Progenitor cell of endocrine pancreas (in vitro differentiated cells): ENCODE measurements at places on chromosomes 11 and 22. TPM values are rescaled to one million over a fixed set of nuclear protein-coding genes. Genes with fewer than 3 reads are reported as not detected.

DNA sequence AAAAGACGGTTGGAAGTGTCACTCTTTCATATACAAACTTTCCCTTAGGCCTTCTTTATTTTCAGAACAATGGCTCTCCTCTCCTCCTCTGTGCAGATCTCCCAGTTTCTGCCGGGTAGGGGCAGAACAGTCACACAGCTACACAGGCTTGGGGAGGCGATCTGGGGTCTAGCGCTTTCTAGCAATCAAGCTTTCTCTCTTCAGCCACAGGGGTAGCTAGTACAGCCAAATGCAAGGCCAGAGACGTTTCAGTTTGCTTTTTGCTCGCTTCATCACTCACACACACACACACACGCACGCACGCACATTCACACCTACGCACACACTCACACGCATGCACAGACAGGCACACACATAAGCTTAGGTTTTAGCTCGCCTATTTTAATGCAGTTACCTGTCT, 104.3 kb downstream of the SPATA19 start:
- no peak overlapping the region for H3K4me3 ChIP-seq
- H3K27me3 ChIP-seq, result peaks cover 16% of the 10 kb centered on the region
- no peaks in the 10 kb centered on the region for H3K4me1 ChIP-seq
- DNase-seq, result no peak

GRCh38 chr11:72818971-72819370, 4.8 kb downstream of the ATG16L2 start:
- no peak overlapping the region for H3K4me3 ChIP-seq
- peaks cover 8% of the 10 kb centered on the region for H3K4me1 ChIP-seq
- DNase-seq, result no peak
- no peak overlapping the region for H3K27ac ChIP-seq

GRCh38 chr22:21451545-21452520, 15.4 kb upstream of the TMEM191C start:
- H3K27me3 ChIP-seq, result no peaks in the 10 kb centered on the region
- no peak overlapping the region for H3K27ac ChIP-seq

- H3K4me3 ChIP-seq, result no peak overlapping the region
- no peaks in the 10 kb centered on the region for H3K4me1 ChIP-seq
- DNase-seq, result no peak
These were observed 206.4 kb downstream of the BLID start for GRCh38 chr11:121909596-121909995.

NAP1L4 gene
- 184 and 201 TPM in 2 replicates for total RNA-seq

FOLH1 gene
- not detected in 2 replicates for total RNA-seq

DNA sequence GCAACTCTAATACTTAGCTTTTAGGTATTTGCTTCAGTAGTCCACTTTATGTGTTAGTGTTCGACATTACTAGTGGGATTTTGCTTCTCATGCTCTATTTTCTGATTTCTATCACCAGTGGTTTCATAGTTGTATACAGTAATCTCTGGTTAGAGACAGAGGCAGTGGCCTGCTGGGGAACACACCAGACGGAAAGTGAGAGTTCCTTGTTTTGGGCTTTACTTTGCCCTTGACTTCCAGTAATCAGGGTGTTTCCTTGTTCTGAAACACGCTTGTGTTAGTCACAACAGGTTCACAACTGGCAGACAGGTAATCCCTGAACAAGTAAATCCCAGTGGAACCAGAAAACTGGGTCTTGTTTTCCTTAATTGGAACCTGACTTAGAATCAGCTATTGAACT, 56.0 kb downstream of the PACS1 start:
- no peak overlapping the region for H3K27ac ChIP-seq
- H3K4me3 ChIP-seq, result no peak overlapping the region
- peaks cover 11% of the 10 kb centered on the region for H3K4me1 ChIP-seq
- H3K27me3 ChIP-seq, result no peaks in the 10 kb centered on the region
- peaks cover 2% of the 10 kb centered on the region for H3K36me3 ChIP-seq

- no peak overlapping the region for H3K27ac ChIP-seq
- no peaks in the 10 kb centered on the region for H3K27me3 ChIP-seq
- H3K4me3 ChIP-seq, result no peak overlapping the region
- H3K36me3 ChIP-seq, result peaks cover 2% of the 10 kb centered on the region
- H3K4me1 ChIP-seq, result peaks cover 25% of the 10 kb centered on the region
These were observed 4.9 kb downstream of the CRY2 start for GRCh38 chr11:45852018-45852711.

CRYBB3 gene
- 0.49 and 1.0 TPM in 2 replicates for total RNA-seq

CHRNA10 gene
- total RNA-seq, result 2.8 and 3.3 TPM in 2 replicates

OOSP2 gene
- total RNA-seq, result not detected in 2 replicates

MS4A3 gene
- total RNA-seq, result not detected in 2 replicates

OR6A2 gene
- total RNA-seq, result 0.13 and 0.24 TPM in 2 replicates

GRCh38 chr11:113465786-113466185, 9.4 kb downstream of the DRD2 start:
- peaks cover 46% of the 10 kb centered on the region for H3K27me3 ChIP-seq
- DNase-seq, result no peak
- no peaks in the 10 kb centered on the region for H3K36me3 ChIP-seq
- H3K4me3 ChIP-seq, result no peak overlapping the region

DNA sequence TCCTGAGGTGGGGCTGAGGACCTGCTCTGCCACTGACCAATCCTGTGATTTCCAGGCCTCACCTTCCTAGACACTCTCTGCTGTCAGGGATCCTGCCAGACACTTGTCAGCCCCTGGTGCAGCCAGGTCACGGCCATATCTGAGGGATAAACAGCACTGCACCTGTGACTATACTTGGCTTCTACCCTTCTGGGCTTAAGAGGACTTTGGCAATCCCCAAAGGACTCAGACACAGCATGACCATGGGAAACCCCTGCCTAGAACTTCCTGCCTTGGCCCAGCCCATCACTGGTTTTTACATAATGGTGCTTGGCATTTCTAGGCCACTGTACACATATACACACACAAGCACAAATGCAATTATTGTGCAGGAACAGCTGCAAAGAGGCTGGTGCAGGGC, 11.6 kb upstream of the OLFML1 start:
- H3K27ac ChIP-seq, result no peak overlapping the region
- no peaks in the 10 kb centered on the region for H3K27me3 ChIP-seq
- H3K4me1 ChIP-seq, result no peaks in the 10 kb centered on the region
- H3K36me3 ChIP-seq, result no peaks in the 10 kb centered on the region

GRCh38 chr22:27882507-27883290, 36.4 kb downstream of the PITPNB start:
- no peak overlapping the region for H3K27ac ChIP-seq
- H3K36me3 ChIP-seq, result peaks cover 6% of the 10 kb centered on the region
- no peak for DNase-seq
- no peaks in the 10 kb centered on the region for H3K27me3 ChIP-seq

DNA sequence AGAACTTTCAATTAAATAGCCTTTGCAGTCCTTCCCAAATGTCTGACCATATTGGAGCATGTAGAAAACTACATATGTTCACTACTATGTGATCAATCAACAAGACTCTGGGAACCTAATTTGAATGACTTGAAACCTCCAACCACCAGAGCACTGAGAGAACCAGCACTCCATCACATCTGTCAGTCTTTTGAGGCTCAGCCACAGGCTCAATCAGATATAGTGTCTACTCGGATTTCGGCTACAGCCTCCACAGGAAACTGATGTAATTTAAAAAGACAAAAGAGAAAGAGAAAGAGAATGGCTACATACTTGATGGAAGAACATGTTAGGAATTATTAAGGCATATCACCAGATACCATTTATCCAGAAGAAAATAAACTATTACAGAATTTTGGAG, 859.0 kb downstream of the FAM181B start:
- H3K27ac ChIP-seq, result no peak overlapping the region
- H3K4me3 ChIP-seq, result no peak overlapping the region
- no peak for DNase-seq
- no peaks in the 10 kb centered on the region for H3K36me3 ChIP-seq
- H3K4me1 ChIP-seq, result peaks cover 1% of the 10 kb centered on the region

GRCh38 chr11:3152471-3153110, 12.5 kb downstream of the OSBPL5 start:
- no peak overlapping the region for H3K4me3 ChIP-seq
- H3K36me3 ChIP-seq, result no peaks in the 10 kb centered on the region
- H3K4me1 ChIP-seq, result peaks cover 17% of the 10 kb centered on the region
- no peak overlapping the region for H3K27ac ChIP-seq
- DNase-seq, result no peak
- peaks cover 73% of the 10 kb centered on the region for H3K27me3 ChIP-seq

GRCh38 chr11:19880088-19880345, 167.4 kb downstream of the NAV2 start:
- H3K36me3 ChIP-seq, result peaks cover 5% of the 10 kb centered on the region
- no peak overlapping the region for H3K27ac ChIP-seq
- H3K27me3 ChIP-seq, result no peaks in the 10 kb centered on the region
- no peaks in the 10 kb centered on the region for H3K4me1 ChIP-seq

DNA sequence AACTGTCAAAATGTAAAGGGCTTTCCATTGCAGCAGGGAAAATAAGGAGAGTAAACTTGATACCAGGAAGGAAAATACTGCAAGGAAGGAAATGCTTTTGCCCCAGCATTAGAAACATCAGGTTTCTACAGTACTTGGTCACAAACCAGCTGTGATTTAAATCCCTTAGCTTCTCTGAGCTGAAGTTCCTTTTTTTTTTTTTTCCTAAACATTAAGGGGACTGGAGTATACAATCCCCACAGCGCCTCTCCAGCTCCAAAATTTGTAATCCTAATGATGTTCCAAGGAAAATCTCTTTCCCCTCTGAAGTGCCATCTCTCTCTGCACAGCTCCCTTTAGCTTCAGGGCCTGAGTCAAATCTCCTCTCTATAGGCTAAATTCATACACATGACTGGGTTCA, 220.5 kb upstream of the PITPNB start:
- H3K27ac ChIP-seq, result no peak overlapping the region
- H3K27me3 ChIP-seq, result no peaks in the 10 kb centered on the region
- peaks cover 21% of the 10 kb centered on the region for H3K4me1 ChIP-seq
- no peak overlapping the region for H3K4me3 ChIP-seq
- H3K36me3 ChIP-seq, result peaks cover 1% of the 10 kb centered on the region

DNA sequence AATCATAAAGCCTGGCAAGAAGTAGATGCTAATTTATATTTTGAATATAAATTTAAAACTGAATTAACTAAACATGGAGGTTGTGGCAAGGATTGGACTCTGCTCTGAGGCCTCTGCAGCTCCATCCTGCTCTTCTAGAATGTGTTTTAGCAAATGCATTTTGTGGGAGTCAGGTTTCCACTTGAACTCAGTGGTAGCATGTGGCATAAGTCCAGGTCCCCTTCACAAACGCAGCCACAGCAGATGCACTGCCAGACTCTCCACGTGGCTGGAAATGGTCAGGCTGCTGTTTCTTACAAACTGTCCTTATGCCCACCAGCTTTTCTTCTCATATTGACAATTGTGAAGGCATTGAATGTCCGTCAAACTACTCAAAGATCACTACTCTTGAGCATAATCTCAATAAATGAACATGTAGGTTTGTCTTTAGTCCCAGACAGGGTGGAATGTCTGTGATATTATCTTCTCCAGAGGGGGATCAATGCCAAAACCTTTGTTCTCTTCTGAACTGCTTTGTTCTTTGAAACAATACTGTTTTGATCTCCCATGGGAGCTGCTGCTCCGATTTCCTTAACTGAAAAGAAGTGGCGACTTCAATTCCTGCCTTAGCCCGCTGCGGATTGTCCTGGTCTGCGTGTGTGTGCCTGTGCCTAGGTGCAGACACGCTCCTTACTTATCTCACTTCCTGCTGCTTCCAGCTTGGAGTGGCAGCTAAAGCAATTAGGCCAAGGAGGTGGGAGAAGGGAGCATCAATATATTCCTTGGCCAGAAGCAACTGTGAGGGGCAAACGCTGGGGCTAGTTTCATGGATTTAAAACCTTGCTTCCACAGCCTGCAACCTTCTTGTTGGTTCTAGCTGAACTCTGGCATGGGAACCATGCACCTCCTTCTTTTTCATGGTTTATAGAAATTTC, 24.2 kb downstream of the EIF4G2 start:
- no peaks in the 10 kb centered on the region for H3K36me3 ChIP-seq
- H3K27me3 ChIP-seq, result peaks cover 8% of the 10 kb centered on the region
- no peak for DNase-seq
- no peak overlapping the region for H3K4me3 ChIP-seq

DNA sequence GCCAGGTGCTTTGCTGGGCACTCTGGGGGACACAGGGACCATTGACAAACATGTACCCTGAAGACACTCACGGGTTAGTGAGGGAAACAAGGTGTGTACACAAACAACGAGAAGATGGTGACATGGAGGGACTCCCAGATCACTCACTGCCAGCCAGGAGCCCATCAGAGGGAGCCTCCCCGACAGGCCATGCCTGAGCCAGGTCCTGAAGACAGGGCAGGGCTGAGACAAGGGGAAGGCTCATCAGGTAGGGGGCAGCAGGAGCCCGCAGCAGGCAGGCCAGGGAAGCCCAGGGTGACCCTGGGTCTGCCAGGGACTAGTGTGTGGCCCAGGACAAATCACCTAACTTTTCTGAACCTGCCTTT, 127.9 kb downstream of the BUD13 start:
- H3K36me3 ChIP-seq, result no peaks in the 10 kb centered on the region
- no peak overlapping the region for H3K27ac ChIP-seq
- DNase-seq, result no peak
- peaks cover 20% of the 10 kb centered on the region for H3K27me3 ChIP-seq
- H3K4me1 ChIP-seq, result no peaks in the 10 kb centered on the region

GRCh38 chr22:46980392-46980791, 217.9 kb downstream of the TBC1D22A start:
- no peak overlapping the region for H3K27ac ChIP-seq
- no peak overlapping the region for H3K4me3 ChIP-seq
- H3K4me1 ChIP-seq, result no peaks in the 10 kb centered on the region

GRCh38 chr22:41660416-41660815, 28.3 kb downstream of the SNU13 start:
- H3K27me3 ChIP-seq, result no peaks in the 10 kb centered on the region
- peaks cover 26% of the 10 kb centered on the region for H3K36me3 ChIP-seq
- peaks cover 2% of the 10 kb centered on the region for H3K4me1 ChIP-seq
- no peak overlapping the region for H3K27ac ChIP-seq

DNA sequence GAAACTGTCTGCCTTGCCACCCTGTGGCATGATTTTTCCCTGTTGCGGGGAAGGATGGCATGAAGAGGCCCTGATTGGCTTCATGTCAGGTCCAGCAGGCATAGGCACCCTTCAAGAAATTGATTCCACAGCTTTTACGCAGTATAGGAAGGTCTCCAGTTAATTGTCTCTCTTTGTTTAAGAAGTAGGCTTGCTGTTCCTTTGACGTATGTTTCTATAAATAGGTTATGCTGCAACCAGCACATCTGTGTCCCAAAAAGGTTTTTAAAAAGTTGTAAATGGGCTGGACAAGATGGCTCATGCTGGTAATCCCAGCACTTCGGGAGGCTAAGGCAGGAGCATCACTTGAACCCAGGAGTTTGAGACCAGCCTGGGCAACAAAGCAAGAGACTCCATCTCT, 62.6 kb downstream of the CD6 start:
- peaks cover 7% of the 10 kb centered on the region for H3K27me3 ChIP-seq
- H3K27ac ChIP-seq, result no peak overlapping the region
- DNase-seq, result no peak
- H3K36me3 ChIP-seq, result no peaks in the 10 kb centered on the region

- H3K4me3 ChIP-seq, result no peak overlapping the region
- H3K27ac ChIP-seq, result no peak overlapping the region
- H3K27me3 ChIP-seq, result peaks cover 14% of the 10 kb centered on the region
These were observed 42.0 kb downstream of the CDKN1C start for GRCh38 chr11:2843551-2843950.
